ENCODE measurements at places on chromosomes 11 and 22.

DNA sequence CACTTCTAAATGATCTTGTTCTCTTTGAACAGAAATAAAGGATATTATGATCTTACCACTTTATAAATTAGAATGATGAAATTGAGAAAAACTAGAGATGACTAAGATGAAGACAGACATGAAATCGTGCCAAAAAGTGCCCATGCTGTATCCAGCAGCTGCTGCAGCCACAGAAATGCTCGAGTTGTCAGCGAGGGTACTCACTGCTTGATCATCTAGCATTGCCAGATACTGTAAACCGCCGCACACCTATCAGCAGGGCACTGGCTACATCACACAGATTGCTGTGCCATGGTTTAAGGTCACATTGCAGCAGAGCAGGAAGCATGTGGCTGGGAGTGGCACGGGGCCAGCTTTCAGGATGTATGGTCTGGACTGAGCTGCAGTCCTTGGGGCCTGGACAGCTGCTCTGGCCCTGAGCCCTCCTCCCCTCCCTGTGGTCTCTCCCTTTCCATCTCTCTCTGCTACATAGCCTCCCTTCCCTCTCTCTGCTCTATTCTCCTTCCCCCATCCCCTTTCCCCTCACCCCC is 51.0 kb upstream of the SEPTIN5 start:
- DNase-seq: no peak

DNA sequence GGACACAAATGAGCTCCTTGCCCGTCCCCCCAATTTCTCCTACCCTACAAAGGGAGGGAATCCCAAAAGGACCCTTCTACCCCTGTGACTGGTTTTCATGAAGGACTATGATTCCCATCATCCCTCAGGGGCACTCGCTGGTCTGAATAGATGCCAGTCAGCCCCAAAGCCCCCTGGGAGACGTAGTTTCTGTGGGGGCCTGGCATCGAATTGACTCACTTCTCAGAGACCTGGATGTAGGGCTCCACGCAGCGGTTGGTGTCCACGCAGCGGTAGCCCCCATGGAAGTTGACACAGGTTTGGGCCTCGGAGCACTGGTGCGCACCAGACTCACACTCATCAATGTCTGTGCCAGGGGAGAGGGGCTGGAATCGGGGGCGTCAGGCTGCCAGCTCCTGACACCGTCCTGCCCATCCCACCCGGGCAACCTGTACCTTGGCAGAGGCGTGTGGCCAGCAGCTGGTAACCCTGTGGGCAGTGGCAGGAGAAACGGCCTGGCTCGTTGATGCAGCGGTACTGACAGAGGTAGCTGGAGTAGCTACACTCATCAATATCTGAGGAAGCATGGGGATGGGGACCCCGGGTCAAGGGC is 4.4 kb downstream of the EFEMP2 start:
- DNase-seq: no peak

DNA sequence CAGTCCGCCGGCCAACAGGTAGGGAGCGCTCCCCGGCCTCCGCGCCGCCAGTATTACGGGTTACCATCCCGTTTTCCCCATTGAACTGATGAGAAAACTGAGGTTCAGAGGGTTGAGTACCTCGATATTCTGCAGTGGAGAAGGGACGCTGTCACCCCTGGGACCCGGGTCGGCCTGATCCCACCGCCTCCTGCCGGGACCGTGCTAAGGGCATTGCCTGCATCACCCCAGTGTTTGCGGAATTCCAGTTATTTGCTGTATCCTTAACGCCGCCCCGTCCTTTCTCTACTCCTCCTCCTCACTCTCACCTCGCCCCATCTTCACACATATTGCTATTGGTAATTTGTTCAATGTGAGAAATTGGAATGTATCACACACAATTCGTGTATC is 370 bp upstream of the A4GALT start:
- no peak for DNase-seq

- no peak for DNase-seq
Observed at GRCh38 chr11:33790040-33790439, 15.7 kb upstream of the FBXO3 start.

DNA sequence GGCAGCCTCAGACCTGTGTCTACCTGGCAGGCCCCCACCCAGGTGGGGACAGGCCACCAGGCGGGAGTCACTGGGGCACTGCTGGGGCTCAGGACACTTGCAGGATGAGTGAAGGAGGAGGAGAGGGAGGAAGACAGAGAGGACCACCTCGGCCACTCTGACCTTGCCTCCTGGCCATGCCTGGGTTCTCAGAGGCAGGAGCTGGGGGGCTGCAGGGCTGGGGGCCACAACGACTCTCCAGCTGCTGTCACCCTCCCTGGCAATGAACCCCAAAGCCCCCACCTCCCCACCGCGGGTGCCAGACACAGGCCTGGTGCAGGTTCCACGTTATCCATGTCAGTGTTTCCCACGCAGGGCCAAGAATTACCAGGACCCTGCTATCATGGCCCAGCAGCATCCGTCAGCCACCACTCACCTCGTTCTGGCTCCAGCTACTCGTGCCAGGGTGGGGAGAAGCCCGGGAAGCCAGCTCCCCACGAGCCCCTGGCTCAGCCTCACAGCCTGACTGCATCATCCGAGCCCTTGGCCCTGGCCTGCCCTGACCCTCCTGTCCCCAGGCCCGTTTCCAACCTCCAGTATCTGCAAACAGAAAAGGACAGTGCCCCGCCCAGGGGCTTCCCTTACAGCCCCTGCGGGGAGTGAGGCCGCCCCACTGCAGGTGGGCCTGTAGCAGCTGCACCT is 62.4 kb downstream of the BRD1 start:
- no peak for DNase-seq

DNA sequence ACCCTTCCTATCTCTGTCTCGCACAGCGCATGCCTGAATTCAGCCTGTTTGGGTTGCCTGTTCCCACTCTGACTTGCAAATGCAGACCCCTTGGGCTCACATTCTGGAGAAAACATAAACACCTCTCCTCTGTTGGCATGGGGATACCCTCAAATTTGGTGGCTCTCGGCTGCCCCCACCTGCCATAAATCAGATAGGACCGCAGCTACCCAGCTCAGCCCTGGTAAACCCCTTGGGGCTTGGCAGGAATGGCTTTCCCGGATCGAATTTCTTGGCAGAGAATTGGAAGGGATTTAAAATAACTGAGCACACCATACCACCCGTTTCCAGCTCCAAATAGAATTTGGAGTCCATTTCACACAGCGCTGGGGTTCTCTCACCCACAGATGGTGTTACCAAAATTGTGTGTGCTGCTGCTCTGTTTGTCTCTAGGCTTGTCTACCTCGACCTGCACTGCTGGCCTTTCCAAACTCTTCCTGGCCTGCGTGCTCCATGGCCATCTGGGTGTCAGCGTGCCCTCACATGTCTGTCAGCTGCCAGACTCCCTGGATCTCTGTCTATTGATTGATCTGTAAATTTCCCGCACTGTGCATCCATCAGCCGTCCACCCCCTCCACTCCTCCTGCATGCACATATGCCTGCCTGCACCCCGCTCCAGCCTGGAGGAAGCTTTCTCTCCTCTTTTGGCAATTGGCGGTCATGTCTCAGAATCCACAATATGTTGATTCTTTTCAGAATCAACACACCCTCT is 134.0 kb downstream of the NTM start:
- no peak for DNase-seq

GRCh38 chr22:48405741-48406140 is 1421.9 kb downstream of the BRD1 start:
- no peak for DNase-seq

DNA sequence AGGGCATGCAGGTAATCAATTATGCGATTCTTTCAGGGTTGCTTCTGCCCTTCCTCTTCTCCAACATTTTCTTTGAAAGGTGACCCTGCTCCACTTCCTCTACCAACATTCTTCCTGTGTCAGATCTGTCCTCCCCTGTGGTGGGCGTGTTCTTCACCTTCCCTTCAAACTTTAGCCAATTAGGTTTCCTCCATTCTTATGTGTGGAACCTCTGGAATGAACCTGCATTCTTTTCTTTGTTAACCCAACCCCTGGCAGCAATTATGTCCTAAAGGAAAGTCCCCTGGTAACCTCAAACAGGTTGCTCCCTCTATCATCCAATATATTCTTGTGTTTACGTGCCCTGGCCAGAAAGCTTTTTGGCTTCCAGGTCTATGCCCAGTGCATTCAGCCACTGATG is 22.4 kb downstream of the KIRREL3 start:
- no peak for DNase-seq

GRCh38 chr11:13944911-13945425 is 17.6 kb upstream of the SPON1 start:
- no peak for DNase-seq

- DNase-seq: no peak
Observed at GRCh38 chr22:19889951-19890350, 35.3 kb upstream of the GNB1L start.

- no peak for DNase-seq
Observed at GRCh38 chr22:50604256-50605001, 3.8 kb downstream of the MAPK8IP2 start.

DNA sequence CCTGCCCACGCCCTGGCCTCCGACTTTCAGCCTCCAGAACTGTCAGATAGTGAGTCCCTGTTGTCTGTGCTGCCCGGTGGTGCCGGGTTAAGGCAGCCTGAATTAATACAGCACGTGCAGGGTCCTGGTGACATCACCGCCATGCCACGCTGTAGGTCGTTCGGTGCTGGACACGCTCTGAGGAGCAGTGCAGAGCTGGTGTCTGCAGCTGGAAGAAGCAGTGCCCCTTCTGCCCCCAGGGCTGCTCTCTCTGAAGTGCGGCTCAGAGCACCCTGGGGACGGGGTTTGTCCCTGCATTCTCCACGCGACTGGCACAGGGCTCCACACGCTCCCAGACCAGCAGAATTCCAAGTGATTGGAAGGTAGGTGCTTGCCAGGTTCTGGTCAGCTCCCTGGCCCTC is 831.5 kb downstream of the TBC1D22A start:
- DNase-seq: no peak

DNA sequence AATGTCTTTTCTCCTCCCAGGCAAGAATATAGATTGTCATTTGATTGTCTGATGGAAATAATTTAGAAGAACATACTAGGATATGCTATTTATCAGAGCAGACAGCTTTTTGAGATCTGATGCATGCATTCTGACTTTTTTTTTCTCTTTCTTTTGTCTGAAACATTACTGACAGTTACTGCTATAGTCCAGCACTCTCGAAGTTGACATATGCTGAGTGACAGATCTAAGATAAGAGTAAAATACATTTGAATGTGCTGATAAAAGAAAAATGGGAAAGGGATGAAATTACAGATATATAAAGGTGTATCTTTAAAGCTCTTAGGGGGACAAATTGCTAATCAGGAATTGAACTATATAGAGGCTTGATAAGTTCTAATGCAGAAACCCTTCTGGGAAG is 753.8 kb upstream of the TENM4 start:
- no peak for DNase-seq

GRCh38 chr22:50417411-50418210 is 57.2 kb downstream of the SBF1 start:
- no peak for DNase-seq

DNA sequence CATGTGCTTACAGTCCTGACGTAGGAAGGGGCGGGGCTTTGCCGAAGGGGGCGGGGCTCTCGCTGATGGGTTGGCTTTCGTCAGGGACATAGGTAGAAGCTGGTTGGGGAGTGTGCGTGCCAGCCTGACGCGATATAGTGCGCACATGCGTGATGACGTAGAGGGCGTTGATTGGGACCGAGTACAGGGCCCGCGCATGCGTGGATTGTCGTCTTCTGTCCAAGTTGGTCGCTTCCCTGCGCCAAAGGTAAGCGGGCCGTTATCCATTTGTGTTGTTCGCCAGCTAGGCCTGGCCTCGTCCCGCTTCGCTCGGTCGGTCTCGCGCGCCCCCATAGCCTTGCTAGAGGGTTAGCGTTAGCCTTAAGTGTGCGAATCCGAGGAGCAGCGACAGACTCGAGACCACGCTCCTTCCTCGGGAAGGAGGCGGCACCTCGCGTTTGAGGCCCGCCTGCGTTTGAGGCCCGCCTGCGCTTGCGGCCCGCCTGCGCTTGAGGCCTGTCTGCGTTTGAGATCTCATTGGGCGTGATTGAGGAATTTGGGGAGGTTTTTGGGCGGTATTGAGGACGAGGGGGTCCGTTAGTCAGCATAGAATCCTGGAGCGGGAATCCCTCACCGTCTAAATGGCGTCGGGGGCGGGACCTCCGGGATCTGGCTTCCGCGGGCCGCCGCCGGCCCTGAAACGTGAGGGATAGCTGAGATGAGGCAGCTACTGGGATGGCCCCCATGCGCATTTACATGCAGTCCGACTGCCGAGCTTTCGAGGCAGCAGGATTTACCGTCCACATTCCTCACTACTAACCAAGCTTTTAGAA is at the start of gene XRCC6:
Gene XRCC6 (plus strand): TSS at position 197 of the 812 bp plus-strand sequence. CDS start 710 bp downstream, outside the sequence.
- peak; percentile 88 for DNase-seq

DNA sequence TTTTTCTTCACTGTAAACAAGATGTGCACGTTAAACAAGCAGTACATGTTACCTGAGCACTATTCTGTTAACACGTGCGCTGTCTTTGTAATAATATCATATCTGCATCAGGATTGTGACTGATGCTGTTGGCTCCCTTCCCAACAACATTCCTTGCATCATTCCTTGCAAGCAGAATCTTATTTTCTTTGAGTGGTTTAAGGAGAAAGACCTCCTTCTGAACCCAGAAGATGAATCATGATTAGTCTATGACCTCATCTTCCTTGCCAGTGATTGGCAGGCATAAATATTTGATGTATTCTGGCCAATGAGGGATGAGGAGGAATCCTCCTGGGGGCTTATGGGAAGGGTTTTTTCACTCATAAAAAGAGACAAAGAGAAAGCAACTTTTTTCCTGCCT is 46.2 kb downstream of the C11orf71 start:
- DNase-seq: no peak

GRCh38 chr11:102552020-102552419 is 21.5 kb upstream of the MMP7 start:
- no peak for DNase-seq

DNA sequence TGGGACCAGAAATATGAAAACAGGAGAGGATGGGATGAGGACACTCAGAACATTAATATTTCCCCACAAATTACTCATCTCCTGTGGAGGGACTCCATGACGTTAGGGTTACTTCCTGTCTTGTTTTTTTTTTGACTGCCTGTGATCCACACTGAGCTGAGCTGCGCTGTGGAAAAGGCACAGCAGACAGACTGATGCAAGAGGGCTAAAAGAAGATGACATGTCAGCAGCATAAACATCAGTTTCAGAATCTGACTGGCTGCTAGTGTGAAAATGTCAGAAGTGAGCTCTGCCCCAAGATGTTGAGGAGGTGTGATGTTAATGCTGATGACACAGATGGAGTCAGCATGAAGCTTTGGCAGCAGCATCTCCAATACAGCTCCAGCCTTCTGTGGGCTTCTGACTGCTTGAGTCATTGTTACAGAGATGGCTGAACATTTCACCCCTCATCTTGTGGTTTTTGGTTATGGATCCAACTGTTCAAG is 286.8 kb downstream of the BLID start:
- no peak for DNase-seq

All from NCI-H1417 treated with DMSO at 0.1 percent for 48 hours (cell line).